ENCODE measurements at places on chromosomes 12 and 14. TPM values are rescaled to one million over a fixed set of nuclear protein-coding genes. Genes with fewer than 3 reads are reported as not detected.

GRCh38 chr14:98899441-98899840 lies 372.6 kb downstream of the BCL11B start:
- H3K27ac ChIP-seq = no peak overlapping the region
- H3K27me3 ChIP-seq = no peaks in the 10 kb centered on the region
- DNase-seq = no peak

- no peaks in the 10 kb centered on the region for H3K36me3 ChIP-seq
- no peak overlapping the region for H3K4me3 ChIP-seq
- DNase-seq = no peak
- no peak overlapping the region for H3K27ac ChIP-seq
These were observed 233.3 kb downstream of the CCDC59 start for GRCh38 chr12:82124711-82125380.

- no peak overlapping the region for H3K27ac ChIP-seq
- no peak for DNase-seq
- no peaks in the 10 kb centered on the region for H3K4me1 ChIP-seq
- no peak overlapping the region for H3K4me3 ChIP-seq
- H3K36me3 ChIP-seq = no peaks in the 10 kb centered on the region
These were observed 9.9 kb downstream of the KRT83 start for GRCh38 chr12:52311285-52311648.

GRCh38 chr14:103736546-103737431 lies 21.2 kb downstream of the ZFYVE21 start:
- no peaks in the 10 kb centered on the region for H3K4me1 ChIP-seq
- peaks cover 56% of the 10 kb centered on the region for H3K36me3 ChIP-seq
- no peak overlapping the region for H3K27ac ChIP-seq
- H3K4me3 ChIP-seq = no peak overlapping the region
- no peak for DNase-seq
- H3K27me3 ChIP-seq = no peaks in the 10 kb centered on the region

The SLCO1B1 gene
- polyA plus RNA-seq = not detected

The TMEM119 gene
- polyA plus RNA-seq = 2.0 TPM

The TMEM253 gene
- 1.8 TPM for polyA plus RNA-seq

- DNase-seq = no peak
- no peaks in the 10 kb centered on the region for H3K27me3 ChIP-seq
- H3K4me1 ChIP-seq = peaks cover 32% of the 10 kb centered on the region
- H3K36me3 ChIP-seq = no peaks in the 10 kb centered on the region
These were observed 68.9 kb downstream of the NCOR2 start for GRCh38 chr12:124498275-124499189.

GRCh38 chr14:88204221-88204620 lies 118.8 kb downstream of the KCNK10 start:
- no peaks in the 10 kb centered on the region for H3K27me3 ChIP-seq
- DNase-seq = no peak
- no peak overlapping the region for H3K4me3 ChIP-seq
- H3K4me1 ChIP-seq = no peaks in the 10 kb centered on the region
- H3K36me3 ChIP-seq = no peaks in the 10 kb centered on the region
